LNCaP clone FGC (cell line): ENCODE measurements at places on chromosomes 5 and 9.
A peak's percentile ranks its signal among the peaks of the same experiment; 100 is the strongest.

DNA sequence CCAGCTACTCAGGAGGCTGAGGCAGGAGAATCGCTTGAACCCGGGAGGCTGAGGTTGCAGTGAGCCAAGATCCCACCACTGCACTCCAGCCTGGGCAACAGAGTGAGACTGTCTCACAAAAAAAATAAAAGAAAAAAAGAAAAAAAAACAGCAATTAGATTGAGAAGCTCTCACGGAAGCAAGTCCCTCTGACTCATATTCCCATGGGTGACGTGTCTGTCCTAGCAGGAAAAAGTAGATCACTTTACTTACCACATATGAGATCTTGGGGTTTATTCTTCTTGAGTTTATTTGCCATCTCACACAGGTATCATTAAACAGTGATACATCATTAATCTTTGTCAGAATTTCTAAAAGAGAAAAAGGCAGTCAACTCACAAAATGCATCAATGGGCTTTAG lies 62.6 kb downstream of the SUSD1 start:
- no peak for DNase-seq

DNA sequence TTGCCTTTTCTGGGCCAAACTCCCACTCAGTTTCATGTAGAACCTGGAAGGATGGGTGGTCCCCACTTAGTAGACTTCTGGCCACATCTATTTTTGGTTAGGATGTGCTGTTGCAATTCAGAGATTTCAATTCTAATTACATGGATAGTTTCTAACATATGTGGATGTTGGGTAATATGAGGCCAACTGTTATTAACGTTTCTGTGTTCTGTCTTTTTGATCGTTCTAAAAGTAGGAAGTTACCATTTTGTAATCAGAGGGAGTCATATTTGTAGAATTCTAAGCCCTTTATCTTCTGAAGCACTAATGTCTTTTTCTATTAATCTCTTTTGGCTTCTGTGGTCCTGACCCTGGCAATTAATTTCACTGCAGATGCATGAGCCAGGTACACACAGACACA lies 141.6 kb upstream of the SPEF2 start:
- no peak for DNase-seq

GRCh38 chr9:81317939-81318338 lies 371.4 kb downstream of the TLE1 start:
- DNase-seq, result no peak

DNA sequence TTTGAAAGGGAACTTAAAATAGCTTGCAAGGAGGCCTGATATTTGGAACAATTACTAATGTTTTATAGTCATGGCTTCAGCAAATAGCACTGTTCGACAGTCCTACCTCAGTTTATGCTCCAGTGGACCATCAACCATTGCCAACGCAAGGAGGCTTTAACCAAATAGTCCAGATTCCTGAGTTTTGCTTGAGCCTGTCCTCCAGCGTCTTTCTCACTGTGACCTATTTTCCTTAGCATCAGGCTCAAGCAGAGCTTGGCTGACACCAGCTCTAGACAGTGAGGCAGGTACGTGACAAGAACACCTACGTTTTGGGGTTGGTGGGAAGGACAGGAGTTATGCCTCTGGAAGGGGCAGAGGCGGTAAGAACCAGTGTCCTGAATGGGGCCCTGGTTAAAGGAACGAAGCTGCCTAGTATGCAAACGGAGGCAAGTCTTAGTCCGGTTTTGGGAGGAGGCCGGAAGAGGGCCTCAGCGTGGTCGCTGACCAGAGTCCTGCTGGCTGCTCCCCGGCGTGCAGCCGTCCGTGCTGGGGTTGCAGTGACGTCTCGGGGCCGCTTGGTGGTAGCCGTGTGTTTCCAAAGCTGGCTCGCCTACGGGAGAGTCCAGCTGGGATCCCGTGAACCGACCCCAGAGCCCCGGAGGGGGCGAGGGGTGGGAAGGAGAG lies 998 bp upstream of the FGF18 start:
- peak; percentile 39 for DNase-seq

DNA sequence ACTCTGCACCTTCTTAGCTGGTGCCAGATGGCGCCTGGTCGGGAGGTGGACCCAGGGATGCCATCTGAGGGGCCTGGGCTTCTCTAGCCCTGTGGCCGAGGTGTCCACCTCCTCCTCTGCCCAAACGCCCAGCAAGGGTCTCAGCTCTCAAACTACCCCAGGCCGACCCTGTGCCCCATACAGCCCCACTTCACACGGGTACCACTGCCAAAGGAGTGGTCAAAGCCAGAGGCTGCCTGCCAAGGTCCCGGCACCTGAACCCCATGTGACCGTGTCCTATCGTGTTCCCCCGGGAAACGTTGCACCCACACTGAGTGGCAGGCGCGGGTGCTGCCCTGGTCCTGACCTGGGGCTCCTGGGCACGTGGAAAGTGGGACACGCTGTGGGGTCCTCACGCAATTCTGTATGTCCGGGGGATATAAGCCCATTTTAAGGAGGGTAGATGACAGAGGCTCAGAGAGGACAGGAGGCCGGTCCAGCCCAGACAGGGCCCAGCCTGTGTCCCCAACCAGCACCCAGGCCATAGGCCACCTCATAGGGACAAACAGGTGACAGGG lies 1.9 kb downstream of the ENTPD8 start:
- no peak for DNase-seq

- DNase-seq, result no peak
Measured at GRCh38 chr9:105883847-105884246, 189.5 kb downstream of the TMEM38B start.
